ENCODE measurements at places on chromosomes 4 and X.

DNA sequence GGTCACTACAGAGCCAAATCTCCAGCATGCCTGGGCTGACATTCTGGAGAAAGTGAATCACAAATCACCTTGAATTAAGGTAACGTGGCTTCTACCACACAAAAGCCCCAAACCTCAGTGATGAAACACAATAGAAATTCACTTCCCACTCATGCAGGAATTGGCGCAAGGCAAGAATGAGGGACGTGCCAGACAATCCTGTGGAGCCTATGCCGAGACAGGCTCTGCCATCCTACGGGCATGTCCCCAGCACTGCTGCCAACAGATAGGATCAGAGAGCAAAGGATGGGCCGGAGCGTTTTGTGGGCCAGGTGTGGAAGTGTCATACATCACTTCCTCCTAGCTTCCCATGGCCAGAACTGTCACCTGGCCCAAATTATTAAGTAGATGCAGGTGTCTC lies 118.0 kb downstream of the IRF2 start:
- peak overlapping the region; percentile 67 for H3K27ac ChIP-seq
- H3K27me3 ChIP-seq, result no peaks in the 10 kb centered on the region
- H3K4me1 ChIP-seq, result peaks cover 10% of the 10 kb centered on the region
- H3K36me3 ChIP-seq, result no peaks in the 10 kb centered on the region

DNA sequence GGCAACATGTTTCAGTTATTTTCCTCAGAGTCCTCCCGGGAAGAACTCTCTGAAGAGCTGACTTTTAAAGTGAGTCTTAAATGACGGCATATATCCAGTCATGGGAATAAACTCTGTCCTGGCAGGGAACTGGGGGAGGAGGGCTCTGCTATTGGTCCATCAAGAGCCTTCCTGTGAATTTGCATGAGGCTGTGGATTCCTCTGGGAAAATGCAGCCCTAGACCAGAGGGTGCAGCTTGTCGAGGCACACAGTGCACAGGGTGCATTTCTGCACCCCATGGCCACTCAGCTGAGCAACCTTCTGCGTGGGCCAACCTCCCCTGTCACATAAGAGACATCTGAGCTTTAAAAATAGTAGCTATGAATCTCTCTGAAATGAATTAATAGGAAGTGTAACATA lies 360.0 kb downstream of the GALNTL6 start:
- H3K36me3 ChIP-seq, result no peaks in the 10 kb centered on the region
- no peak overlapping the region for H3K27ac ChIP-seq
- no peak overlapping the region for H3K4me3 ChIP-seq
- no peak for DNase-seq
- H3K27me3 ChIP-seq, result no peaks in the 10 kb centered on the region

DNA sequence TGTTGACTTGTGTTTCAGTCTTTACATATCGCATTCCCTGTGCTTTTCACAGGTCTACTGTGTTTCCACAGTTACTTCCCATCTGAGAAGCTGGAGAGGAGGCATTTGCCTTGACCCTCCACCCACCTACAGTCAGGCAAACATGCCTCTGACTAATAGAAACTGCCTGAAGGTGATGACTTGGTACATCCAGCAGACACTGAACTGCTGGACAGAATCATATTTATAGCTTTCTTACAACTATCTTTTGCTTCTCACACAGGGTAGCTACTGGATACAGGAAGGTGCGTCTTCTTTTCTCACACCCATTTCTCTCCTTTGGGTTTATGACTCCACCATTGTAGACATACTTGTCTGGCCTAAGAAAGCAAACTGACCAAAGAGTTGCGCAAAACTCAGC lies 58.0 kb downstream of the VGLL1 start:
- no peaks in the 10 kb centered on the region for H3K4me1 ChIP-seq
- H3K4me3 ChIP-seq, result no peak overlapping the region
- H3K36me3 ChIP-seq, result no peaks in the 10 kb centered on the region
- no peaks in the 10 kb centered on the region for H3K27me3 ChIP-seq
- no peak overlapping the region for H3K27ac ChIP-seq

GRCh38 chr4:145865274-145865941 lies 73.2 kb downstream of the ZNF827 start:
- peaks cover 8% of the 10 kb centered on the region for H3K4me1 ChIP-seq
- H3K27ac ChIP-seq, result no peak overlapping the region
- H3K27me3 ChIP-seq, result no peaks in the 10 kb centered on the region
- no peak for DNase-seq
- H3K36me3 ChIP-seq, result no peaks in the 10 kb centered on the region

GRCh38 chr4:23811161-23811560 lies 78.7 kb downstream of the PPARGC1A start:
- no peaks in the 10 kb centered on the region for H3K27me3 ChIP-seq
- H3K36me3 ChIP-seq, result no peaks in the 10 kb centered on the region
- no peak for DNase-seq
- no peak overlapping the region for H3K27ac ChIP-seq

GRCh38 chrX:440636-441035 lies 53.9 kb upstream of the PPP2R3B start:
- H3K4me1 ChIP-seq, result no peaks in the 10 kb centered on the region
- DNase-seq, result no peak
- H3K27me3 ChIP-seq, result no peaks in the 10 kb centered on the region
- H3K36me3 ChIP-seq, result no peaks in the 10 kb centered on the region
- H3K27ac ChIP-seq, result no peak overlapping the region

DNA sequence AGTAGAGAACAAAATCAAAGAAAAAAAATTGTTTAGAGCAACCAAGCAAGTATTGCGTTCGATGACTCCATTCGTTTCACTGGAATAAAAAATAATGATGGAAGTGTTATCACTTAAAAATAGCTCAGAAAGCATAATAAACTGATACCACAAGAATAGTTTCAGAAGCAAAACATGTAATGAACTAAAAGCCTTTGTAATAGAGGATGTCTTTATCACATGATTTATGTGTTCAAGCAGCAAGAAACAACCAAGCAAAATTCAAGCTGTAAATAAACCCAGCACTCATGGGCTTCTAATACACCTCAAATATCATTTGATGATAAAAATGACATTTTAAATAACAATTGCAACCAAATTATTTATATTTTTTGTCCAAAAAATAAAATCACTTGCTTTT lies 192.2 kb downstream of the NDST4 start:
- no peak overlapping the region for H3K4me3 ChIP-seq
- H3K36me3 ChIP-seq, result no peaks in the 10 kb centered on the region
- H3K27me3 ChIP-seq, result no peaks in the 10 kb centered on the region
- no peak overlapping the region for H3K27ac ChIP-seq

- no peak for DNase-seq
- no peaks in the 10 kb centered on the region for H3K27me3 ChIP-seq
- H3K36me3 ChIP-seq, result no peaks in the 10 kb centered on the region
- no peak overlapping the region for H3K4me3 ChIP-seq
Observed at GRCh38 chr4:139167774-139168444, 9.1 kb downstream of the ELF2 start.
